ENCODE measurements at places on chromosomes 7 and 10. TPM values are rescaled to one million over a fixed set of nuclear protein-coding genes. Genes with fewer than 3 reads are reported as not detected.

GRCh38 chr10:29648983-29649268 is 14.2 kb upstream of the SVIL start:
- H3K4me1 ChIP-seq: no peaks in the 10 kb centered on the region
- no peaks in the 10 kb centered on the region for H3K36me3 ChIP-seq
- no peaks in the 10 kb centered on the region for H3K27me3 ChIP-seq
- H3K4me3 ChIP-seq: no peak overlapping the region

TCAF1 gene
- total RNA-seq: 65.8 TPM

DNA sequence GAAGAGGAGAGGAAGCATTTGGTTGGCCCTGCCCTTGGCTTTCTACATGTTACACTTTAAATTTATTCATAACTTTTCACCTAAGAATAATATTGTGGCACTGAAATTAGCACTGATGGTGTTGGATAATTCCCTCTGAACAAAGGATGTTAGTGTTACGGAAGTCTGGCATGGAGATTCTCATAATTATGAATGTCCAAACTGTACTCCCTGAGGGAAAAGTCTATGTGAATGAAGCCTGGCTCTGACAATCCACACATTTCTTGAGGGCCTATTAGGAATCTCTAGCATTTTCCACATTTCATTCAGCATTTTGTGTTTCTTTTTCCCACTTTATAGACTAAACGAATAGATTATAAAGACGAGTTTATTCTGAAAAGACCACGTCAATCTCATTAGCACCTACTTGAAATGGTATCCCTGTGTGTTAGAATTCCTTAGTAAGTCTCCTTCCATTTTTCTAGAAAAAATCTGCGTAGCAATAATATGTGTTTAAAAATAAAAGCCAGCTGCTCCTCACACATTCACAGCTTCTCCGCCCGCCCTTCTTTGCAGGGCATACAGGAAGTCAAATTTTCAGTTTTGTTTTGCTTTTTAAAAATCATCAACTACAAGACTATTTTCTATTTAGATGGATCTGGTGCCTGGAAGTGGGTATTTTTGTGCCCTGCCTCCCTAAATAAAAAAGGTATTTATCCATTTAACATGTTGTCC is 131.8 kb upstream of the PALS2 start:
- no peak overlapping the region for H3K27ac ChIP-seq
- peak; percentile 84 for DNase-seq
- H3K36me3 ChIP-seq: no peaks in the 10 kb centered on the region
- H3K4me3 ChIP-seq: no peak overlapping the region
- no peaks in the 10 kb centered on the region for H3K27me3 ChIP-seq
- no peaks in the 10 kb centered on the region for H3K4me1 ChIP-seq

- no peaks in the 10 kb centered on the region for H3K4me1 ChIP-seq
- no peaks in the 10 kb centered on the region for H3K27me3 ChIP-seq
- H3K4me3 ChIP-seq: no peak overlapping the region
- H3K27ac ChIP-seq: no peak overlapping the region
- no peaks in the 10 kb centered on the region for H3K36me3 ChIP-seq
Measured at GRCh38 chr10:56823849-56824248, 462.8 kb upstream of the ZWINT start.

DNA sequence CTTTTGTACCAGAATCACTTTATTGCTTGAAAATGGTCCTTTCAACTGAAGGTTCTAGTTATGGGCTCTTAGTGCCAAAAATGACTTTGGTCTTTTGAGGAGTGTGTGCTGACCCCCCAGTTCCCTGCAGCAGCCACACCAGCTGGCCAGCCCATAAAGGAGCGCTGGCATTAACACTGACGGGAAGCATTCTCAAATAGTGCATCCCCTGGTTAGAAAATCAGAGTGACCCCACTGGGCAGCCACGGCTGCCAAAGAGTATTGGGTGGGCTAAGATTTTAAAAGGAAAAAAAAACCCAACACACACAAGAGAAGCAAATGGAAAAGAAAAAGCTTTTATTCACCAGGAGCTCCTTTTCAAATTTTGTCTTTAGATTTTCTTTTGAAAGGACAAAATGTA is 199.8 kb downstream of the CELF2 start:
- no peaks in the 10 kb centered on the region for H3K4me1 ChIP-seq
- H3K27ac ChIP-seq: no peak overlapping the region
- H3K27me3 ChIP-seq: no peaks in the 10 kb centered on the region
- no peak for DNase-seq
- no peak overlapping the region for H3K4me3 ChIP-seq

- no peak overlapping the region for H3K27ac ChIP-seq
- DNase-seq: no peak
- H3K4me3 ChIP-seq: no peak overlapping the region
- no peaks in the 10 kb centered on the region for H3K27me3 ChIP-seq
- peaks cover 8% of the 10 kb centered on the region for H3K4me1 ChIP-seq
Measured at GRCh38 chr10:44831581-44831980, 79.6 kb upstream of the TMEM72 start.

SDK1 gene
- 21.0 TPM for total RNA-seq

DNA sequence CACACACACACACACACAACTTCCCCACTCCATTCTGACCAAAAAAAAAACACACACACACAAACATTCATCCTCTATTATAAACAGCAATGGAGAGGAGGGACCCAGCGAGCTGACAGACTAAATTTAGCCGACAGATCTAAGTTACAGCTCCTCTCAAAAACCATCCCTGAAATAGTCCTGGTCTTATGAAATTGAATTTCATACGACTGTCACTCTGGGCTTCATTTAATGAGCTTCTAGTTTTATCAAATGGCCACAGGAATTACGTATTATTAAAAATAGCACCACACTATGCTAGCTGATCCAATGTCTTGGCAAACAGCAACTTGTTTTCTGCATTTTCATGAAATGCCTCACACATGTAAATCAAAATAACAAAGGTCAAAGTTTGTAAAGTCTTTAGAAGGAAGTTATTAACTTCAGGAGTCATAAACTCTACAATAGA is 131.3 kb upstream of the ASAH2 start:
- no peaks in the 10 kb centered on the region for H3K27me3 ChIP-seq
- H3K27ac ChIP-seq: peak overlapping the region; percentile 29
- H3K36me3 ChIP-seq: no peaks in the 10 kb centered on the region
- H3K4me3 ChIP-seq: no peak overlapping the region

DNA sequence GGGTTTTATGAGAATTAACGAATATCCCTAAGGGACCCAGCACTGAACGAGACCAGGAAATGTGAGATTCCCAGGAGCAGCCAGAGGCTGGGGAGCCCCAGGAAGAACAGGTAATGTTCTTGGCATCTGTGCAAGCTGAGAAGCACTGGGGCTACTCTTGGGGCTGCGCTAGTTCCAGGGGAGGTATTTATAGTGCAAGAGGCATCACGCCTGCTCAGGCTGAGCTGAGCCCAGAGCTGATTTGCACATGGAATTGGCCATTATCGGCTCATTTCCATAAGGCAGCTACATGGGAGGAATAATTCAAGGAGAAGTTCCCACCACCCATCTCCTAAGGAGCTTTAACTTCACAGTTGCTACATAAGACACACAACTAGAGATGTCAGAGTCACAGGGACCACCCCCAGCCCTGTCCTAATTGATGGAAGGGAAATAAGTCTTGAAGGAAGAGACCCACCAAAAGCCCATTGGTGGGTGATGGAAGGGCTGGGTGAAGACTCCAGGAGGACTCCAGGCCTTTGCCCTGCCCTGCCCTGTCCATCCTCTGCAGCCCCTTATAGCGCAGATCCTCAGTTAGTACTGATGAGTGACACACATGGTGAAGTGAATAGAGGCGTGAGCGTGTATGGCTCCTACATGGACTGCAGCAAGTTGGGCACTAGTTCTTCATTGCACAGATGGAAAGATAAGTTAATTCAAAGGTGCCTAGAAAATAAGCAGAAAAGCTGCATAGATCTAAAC is 178.9 kb downstream of the GRID1 start:
- DNase-seq: no peak
- no peak overlapping the region for H3K27ac ChIP-seq
- H3K36me3 ChIP-seq: no peaks in the 10 kb centered on the region
- no peaks in the 10 kb centered on the region for H3K4me1 ChIP-seq

GRCh38 chr10:116272440-116273283 is at the start of gene GFRA1:
GFRA1 (minus strand) TSS chr10:116273206; CDS start chr10:116272029, 1,177 bp downstream.
- peak within 1 kb of the TSS; percentile 15 for H3K27ac ChIP-seq
- H3K27me3 ChIP-seq: peaks cover 43% of the 10 kb centered on the region
- DNase-seq: peak; percentile 50
- no peaks in the 10 kb centered on the region for H3K36me3 ChIP-seq
- H3K4me3 ChIP-seq: peak within 1 kb of the TSS; percentile 22
- H3K4me1 ChIP-seq: peaks cover 16% of the 10 kb centered on the region

DNA sequence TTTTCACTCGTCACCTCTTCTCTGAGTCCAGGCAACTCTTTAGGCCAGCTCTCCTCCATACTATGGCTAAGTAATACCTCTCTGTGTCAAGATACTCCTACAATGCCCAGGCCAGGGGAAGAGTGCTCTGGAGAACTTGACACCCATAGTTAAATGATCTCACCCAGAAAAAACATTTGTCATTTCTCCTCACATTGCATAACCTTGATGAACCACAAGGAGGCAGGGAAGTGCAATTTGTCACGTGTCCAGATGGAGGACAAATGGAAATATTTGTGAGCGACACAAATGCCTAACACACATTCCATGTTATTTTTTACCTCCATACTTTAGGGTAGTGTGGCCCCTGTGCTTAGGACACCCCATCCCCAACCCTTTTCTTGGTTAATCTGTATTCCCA is 78.3 kb downstream of the HTR7 start:
- no peaks in the 10 kb centered on the region for H3K4me1 ChIP-seq
- H3K27ac ChIP-seq: no peak overlapping the region
- no peak overlapping the region for H3K4me3 ChIP-seq
- no peaks in the 10 kb centered on the region for H3K36me3 ChIP-seq
- DNase-seq: no peak

GOLGA7B gene
- 0.23 TPM for total RNA-seq

DNA sequence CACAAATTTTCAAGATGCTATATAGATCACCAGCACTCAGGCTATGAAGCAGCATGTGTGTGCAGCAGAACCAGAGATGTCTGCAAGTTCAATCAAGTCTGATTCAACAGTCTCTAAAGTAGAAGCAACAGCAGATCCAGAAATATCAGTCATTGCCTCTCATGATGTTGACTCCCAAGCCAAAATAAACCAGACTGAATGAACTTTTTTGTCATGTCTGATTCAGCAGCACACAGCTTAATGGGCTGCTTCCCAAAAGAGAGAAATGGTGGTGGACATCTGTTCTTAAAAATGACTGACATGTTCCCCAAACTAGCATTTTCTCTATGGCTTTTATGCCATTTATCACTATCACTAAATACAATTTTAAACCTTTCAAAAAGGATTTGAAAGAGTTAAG is 53.8 kb downstream of the TMEM26 start:
- no peak overlapping the region for H3K27ac ChIP-seq
- no peak for DNase-seq
- peaks cover 4% of the 10 kb centered on the region for H3K4me1 ChIP-seq
- no peaks in the 10 kb centered on the region for H3K36me3 ChIP-seq
- H3K4me3 ChIP-seq: no peak overlapping the region

GRCh38 chr7:55549457-55549856 is 22.8 kb downstream of the VOPP1 start:
- no peak overlapping the region for H3K27ac ChIP-seq
- no peak for DNase-seq
- H3K4me3 ChIP-seq: no peak overlapping the region
- H3K27me3 ChIP-seq: no peaks in the 10 kb centered on the region
- H3K4me1 ChIP-seq: peaks cover 20% of the 10 kb centered on the region
- H3K36me3 ChIP-seq: no peaks in the 10 kb centered on the region

SH2B2 gene
- 3.3 TPM for total RNA-seq

CALCR gene
- 0.20 TPM for total RNA-seq

MSMB gene
- not detected for total RNA-seq

TEX36 gene
- not detected for total RNA-seq

DNA sequence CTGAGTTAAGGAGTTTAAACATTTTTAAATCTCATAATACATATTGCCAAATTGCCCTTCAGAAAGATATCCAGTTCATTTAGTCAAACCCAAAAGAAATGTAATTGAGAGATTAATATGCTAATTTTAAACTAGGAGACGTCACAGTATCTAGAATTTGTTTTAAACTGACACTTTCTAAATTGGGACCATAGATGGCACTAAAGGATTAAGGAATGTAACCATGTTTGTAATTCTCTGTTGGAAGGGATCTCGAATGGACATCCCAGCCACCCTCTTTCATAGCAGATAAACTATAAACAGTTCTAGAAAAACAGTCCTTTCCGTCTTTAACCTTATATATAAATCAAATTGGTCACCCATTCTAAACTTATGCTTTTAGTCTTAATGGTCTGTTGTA is 30.0 kb upstream of the SAMD9L start:
- DNase-seq: no peak
- no peak overlapping the region for H3K4me3 ChIP-seq
- H3K27ac ChIP-seq: no peak overlapping the region
- H3K27me3 ChIP-seq: no peaks in the 10 kb centered on the region

DNA sequence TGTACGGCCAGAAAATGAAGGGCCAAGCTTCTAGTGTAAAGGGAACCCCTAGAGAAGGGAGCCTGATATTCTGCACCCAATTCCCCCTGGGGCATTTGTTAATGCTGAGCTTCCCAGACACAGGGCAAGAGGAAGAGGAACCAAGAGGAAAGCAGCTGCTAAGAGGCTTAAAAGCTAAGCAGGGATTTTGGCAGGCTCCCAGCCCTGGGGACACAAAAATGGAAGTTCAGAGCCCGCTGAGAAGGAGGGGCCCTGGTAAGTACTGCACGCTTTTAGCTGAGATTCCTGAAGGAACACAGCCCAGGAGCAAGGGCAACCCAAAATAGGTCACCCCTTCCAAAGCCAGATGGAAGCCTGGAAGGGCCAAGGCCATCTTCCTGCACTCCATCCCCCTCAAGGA is 387.3 kb upstream of the MGMT start:
- H3K27me3 ChIP-seq: no peaks in the 10 kb centered on the region
- no peaks in the 10 kb centered on the region for H3K4me1 ChIP-seq
- no peak for DNase-seq
- no peak overlapping the region for H3K27ac ChIP-seq
- H3K36me3 ChIP-seq: no peaks in the 10 kb centered on the region
- H3K4me3 ChIP-seq: no peak overlapping the region

DNA sequence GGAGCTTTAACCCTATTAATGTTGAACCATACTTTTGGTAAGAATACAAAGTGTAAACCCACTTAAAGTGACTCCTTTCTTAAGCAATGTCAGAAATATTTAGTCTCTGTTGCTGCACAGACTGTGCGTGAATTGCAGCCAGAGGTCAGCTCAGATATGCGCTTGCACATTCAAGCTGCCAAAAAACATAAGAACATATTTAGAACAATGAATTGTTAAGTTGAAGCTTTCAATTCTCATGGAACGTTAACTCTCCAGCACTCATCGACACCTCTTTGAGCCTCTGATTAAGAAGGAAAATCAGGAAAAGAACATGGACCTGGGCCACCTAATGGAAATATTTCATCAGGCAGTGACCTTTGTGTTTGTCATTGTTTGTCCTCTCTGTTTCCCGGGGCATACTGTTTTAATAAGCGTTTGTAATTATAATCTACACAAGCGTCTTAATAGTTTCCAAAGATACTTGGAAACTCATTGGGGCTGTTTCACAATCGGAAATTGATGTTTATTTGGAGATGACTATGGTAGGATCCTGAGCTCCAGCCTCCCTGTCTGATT is 193.0 kb upstream of the CELF2 start:
- H3K36me3 ChIP-seq: peaks cover 4% of the 10 kb centered on the region
- H3K4me1 ChIP-seq: peaks cover 65% of the 10 kb centered on the region
- no peaks in the 10 kb centered on the region for H3K27me3 ChIP-seq
- no peak overlapping the region for H3K4me3 ChIP-seq
- peak; percentile 90 for DNase-seq

ZWINT gene
- 6.7 TPM for total RNA-seq
